ENCODE measurements at places on chromosomes 2 and 18. TPM values are rescaled to one million over a fixed set of nuclear protein-coding genes. Genes with fewer than 3 reads are reported as not detected.

GRCh38 chr2:191938779-191939178 is 91.9 kb upstream of the CAVIN2 start:
- H3K27me3 ChIP-seq = peaks cover 6% of the 10 kb centered on the region
- no peaks in the 10 kb centered on the region for H3K4me1 ChIP-seq
- H3K27ac ChIP-seq = no peak overlapping the region

- H3K4me3 ChIP-seq = no peak overlapping the region
- no peak for DNase-seq
- peaks cover 23% of the 10 kb centered on the region for H3K27me3 ChIP-seq
- no peaks in the 10 kb centered on the region for H3K4me1 ChIP-seq
Observed at GRCh38 chr2:161586517-161587167, 37.6 kb upstream of the SLC4A10 start.

POTEI gene
- not detected for total RNA-seq

IWS1 gene
- 58.1 TPM for total RNA-seq

ALPG gene
- not detected for total RNA-seq

ADAM17 gene
- 23.3 TPM for total RNA-seq

GKN1 gene
- total RNA-seq = not detected

POU3F3 gene
- not detected for total RNA-seq

Measured in activated T-helper 2 cell treated with anti-CD3 and anti-CD28 coated beads, Interferon-gamma antibody, Interleukin-2, Interleukin-4, amounts not matched to agents 10 μg/mL and 5 μg/mL and 100 μg/mL, durations not matched to agents 14 hours and 24 hours and 36 hours (primary cell).